ENCODE measurements at places on chromosomes 3 and 15.
A peak's percentile ranks its signal among the peaks of the same experiment; 100 is the strongest.

- DNase-seq = no peak
These were observed 1198.6 kb upstream of the EPHA6 start for GRCh38 chr3:95615592-95616310.

DNA sequence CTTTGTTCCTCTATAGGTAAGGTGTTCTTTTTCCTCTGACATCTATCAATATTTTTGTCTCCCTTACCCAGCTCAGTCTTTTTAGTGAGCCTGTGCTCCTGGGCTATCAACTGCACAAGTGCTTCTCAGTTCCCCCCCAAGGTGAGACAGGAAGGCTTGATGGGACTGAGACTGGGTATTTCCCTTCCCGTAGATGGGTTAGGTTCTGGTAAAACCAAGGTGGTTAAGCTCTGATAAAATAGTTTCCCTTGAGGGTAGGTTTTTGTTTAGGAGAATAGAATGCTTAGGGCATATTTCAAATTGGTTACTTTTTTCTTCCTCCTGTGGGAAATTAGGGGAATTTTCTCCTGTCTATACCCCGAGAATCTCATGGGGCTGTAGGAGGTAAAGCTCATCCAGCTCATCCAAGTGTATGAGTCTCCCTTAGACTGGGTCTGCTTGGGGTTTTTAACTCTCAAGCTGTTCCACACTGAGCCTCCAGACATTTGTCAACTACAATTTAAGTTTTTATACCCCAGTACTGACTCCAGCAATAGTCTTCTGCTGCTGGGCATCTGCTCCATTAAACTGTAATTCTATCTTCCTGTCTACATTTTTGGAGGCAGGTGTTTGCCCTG is 44.9 kb downstream of the OXSR1 start:
- no peak for DNase-seq

GRCh38 chr15:66152650-66153049 is 100.9 kb downstream of the MEGF11 start:
- DNase-seq = no peak

- no peak for DNase-seq
These were observed 146.0 kb downstream of the CHST2 start for GRCh38 chr3:143265501-143266070.

DNA sequence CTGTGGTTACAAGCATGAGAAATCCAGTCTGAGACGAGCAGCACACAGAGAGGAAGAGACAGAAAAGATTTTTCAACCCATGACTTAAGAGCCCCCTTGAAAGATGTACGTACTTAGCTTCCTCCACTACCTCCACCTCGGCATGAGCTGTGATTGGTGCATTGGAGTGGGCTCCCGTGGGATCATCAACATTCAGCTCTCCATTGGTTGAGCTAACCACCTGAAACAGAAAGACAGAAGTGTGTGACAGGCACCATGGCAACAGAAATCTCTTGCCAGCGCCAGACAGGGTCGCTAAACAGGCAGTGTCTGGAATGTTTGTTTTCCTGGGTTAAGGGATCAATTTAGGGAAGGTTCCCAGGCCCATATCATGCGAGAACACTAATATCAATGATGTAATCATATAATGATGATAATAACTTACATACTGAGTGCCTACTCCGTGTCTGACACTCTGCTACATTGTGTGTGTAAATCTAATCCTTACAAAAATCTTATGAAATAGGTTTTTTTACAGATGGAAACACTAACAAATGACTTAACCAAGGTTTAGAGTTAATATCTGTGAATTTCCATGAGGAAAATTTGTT is 17.5 kb upstream of the PPIB start:
- DNase-seq = peak; percentile 39

DNA sequence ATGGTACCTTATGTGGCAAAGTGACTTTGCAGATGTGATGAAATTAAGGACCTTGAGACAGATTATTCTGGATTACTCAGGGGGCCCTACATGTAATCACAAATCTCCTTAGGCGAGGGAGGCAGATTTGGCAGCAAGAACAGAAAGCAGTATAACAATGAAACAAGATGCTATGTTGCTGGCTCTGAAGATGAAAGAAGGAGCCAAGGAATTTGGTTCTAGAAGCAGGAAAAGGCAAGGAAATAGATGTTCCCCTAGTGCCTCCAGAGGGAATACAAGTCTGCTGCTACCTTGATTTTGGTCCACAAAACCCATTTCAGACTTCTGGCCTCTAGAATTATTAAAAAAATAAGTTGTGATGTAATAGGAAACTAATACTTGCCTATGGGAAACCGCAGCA is 64.5 kb downstream of the PIK3R4 start:
- DNase-seq = no peak

DNA sequence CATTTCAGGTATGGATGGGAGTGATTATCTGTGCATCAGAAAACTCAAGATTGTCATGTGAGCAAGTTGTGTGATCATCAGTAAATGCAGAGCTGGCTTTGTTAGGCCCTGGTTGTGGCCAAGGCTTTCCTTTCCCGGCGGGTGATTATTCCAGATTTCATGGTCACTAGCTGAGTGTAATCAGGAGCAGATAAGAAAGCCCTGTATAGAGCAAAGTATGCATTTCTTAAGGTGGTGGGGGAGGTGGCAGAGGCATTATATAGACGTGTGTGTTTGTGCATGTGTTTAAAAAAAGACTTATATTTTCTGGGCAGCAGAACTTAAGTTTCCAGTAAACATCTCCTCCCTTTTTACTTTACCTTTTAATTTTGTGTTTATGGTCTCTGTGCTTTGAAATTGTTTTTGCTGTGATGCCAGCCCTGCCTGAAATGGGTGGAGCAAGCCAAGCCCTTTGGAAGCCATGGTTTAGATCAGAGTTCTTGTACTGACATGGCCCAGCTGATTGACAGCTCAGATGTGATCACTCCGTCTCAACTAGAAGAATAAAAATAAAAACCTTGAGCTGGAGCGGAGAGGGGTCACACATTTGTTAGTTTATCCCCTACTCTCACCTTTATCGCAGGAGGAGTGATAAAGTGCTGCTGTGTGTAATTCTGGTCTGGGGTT is 22.2 kb downstream of the SMAD3 start:
- DNase-seq = no peak

DNA sequence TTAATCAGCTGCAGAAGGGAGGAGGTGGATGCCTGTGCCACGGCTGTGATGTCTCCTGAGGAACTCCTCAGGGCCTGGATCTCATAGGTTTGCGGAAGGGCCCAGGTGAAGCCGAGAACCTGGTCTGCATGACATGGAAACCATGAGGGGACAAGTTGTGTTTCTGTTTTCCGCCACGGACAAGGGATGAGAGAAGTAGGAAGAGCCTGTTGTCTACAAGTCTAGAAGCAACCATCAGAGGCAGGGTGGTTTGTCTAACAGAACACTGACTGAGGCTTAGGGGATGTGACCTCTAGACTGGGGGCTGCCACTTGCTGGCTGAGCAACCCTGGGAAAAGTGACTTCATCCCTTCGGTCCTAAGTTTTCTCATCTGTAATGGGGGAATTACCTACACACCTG is 52.4 kb downstream of the IL20RB start:
- DNase-seq = no peak

DNA sequence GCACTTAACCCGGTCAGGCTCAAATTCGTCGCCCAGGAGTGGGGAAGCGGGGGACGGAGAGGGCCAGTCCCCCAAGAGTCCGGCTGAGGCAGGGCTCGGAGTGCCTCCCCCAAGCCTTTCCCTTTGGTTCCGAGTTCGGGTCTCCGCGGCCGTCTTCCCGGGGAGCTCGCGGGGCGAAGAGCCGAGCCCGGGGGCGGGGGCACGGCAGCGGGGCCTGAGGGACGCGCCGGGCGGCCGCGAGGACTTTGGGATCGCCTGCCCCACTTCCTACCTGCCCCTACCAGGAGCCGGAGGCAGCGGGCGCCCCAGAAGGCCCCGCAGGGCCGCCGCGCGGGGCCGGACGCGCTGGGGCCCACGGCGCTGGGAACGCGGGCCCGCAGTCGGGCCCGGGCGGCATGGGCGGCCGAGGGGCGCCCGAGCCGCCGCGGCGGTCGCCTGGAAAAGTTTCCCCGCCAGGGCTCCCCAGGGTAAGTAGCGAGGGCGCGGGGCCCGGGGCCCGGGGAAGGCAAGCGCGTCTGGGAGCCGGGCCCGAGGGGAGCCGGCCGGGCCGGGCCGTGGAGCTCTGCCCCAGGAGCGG is 2.8 kb downstream of the FURIN start:
- DNase-seq = no peak

DNA sequence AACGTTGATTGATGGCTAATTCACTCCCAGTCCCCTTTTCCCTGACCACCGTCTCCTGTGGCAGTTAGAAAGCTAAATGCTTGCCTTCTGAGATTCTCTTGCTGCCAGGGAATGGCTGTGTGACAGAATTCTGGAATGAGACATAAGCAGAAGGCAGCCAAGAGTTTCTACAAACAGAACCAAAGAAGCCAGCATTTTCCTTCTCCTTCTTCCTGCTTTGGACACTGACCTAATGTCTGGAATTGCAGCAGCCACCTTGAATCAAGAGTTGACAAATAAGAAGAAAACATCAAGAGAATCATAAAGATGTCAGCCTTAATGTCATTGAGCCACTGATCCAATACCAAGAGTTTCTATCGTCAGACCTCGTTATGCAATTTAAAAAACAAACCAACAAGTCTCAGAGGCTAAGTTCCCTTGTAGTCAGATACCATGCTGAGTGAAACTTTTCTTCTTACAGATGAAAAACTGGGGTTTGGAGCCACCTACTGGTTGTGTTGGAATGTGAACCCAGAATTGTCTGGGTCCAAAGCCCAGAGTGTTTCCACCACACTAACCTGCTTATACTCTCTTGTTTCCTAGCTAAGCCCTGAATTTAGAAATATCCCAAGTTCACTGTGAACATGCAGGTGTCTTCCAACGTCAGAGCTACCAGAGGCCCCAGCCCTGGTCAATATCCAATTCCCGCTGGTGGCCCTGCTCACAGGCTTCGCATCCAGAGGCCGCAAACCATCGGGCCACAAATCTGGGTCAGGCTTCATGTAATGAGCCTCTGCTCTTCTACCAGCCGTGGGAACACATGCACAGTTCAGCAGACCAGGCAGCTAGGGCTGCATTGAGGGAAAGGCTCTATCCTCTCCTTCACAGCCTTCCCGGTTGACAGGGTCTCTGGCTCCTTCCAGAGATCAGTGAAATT is 42.5 kb downstream of the MCF2L2 start:
- DNase-seq = peak; percentile 57

GRCh38 chr15:44536302-44536961 is 515 bp upstream of the EIF3J start:
- DNase-seq = peak; percentile 96

DNA sequence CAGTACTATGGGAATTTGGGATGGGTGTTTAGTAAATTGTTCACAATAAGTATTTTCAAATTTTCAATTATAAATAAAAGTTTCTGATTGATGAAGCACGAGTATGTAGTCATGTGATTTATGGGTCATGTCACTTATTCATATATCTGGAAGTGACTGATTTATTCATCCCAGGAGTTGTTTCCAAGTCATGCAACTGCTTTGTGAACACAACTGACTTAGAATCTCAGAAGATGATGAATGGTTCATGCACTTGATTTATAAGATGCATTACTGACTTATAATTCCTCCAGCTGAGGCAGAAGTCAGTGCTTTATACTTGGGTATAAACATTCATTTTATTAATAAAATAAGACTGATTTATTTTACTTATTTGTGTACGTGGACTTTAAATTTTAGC is 137.8 kb upstream of the CBLB start:
- DNase-seq = no peak

- no peak for DNase-seq
These were observed 90.8 kb downstream of the CRTC3 start for GRCh38 chr15:90620379-90621067.

DNA sequence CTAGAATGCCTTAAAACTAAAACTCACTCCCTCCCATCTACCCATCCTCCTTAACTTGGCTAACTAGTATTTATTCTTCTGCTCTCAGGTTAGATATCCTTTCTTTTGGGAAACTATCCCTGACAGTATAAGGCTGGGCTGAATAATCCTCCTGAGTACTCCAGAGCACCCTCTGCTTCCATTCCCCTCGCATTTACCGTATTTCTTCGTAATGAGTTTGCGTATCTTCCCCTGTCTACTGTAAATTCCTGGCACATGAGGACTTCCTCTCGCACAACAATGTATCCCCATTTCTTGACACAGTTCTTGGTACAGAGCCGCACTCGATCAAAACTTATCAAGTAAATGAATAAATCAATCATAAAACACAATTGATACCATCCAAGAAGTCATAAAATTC is 82.9 kb upstream of the AKAP13 start:
- DNase-seq = no peak

GRCh38 chr3:167110901-167111300 is 269.2 kb downstream of the ZBBX start:
- DNase-seq = peak; percentile 63

- no peak for DNase-seq
These were observed 100.6 kb downstream of the CHSY1 start for GRCh38 chr15:101151288-101151687.

GRCh38 chr3:2468816-2469215 is 370.1 kb downstream of the CNTN4 start:
- no peak for DNase-seq

GRCh38 chr15:77012868-77013267 is 17.9 kb downstream of the PSTPIP1 start:
- DNase-seq = no peak
